GM03348 (cell line): ENCODE measurements at places on chromosomes 5 and 9.

GRCh38 chr5:39500551-39501175 is 75.9 kb upstream of the DAB2 start:
- no peak for DNase-seq

GRCh38 chr5:115016646-115017045 is 153.1 kb downstream of the TRIM36 start:
- DNase-seq: no peak

GRCh38 chr9:113501129-113501686 is 37.7 kb downstream of the RGS3 start:
- no peak for DNase-seq

- no peak for DNase-seq
These were observed 40.1 kb upstream of the TARS1 start for GRCh38 chr5:33400675-33401074.

GRCh38 chr9:36935332-36935731 is 98.7 kb downstream of the PAX5 start:
- DNase-seq: no peak

DNA sequence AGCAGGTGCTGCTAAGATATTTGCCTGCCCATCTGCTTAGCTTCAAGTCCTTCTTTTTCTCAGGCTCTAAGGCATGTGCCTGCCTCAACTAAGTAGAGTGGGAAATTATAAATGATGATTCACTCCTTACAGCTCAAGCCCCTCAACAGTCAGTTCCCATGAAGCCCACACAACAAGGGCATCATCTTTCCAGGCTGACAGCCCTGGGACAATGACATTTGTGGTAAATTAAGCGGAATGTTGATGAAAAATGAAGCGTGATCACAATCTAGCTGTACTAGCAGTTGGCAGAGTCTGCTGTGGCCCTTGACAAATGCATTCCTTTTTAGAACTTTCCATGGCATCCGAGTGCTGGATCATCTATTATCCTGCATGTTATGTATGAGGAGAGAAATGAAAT is 548.6 kb downstream of the KIF4B start:
- no peak for DNase-seq

DNA sequence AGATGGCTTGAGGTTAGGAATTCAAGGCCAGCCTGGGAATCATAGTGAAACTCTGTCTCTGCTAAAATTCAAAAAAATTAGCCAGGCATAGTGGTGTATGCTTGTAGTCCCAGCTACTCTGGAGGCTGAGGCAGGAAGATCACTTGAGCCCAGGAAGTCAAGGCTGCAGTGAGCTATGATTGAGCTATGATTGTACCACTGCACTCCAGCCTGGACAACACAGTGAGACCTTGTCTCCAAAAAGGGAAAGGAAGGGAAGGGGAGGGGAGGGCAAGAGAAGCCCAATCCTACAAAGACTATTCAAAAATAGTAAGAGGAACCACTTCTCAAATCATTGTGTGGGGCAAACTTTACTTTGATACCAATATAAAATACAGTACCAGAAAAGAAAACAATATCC is 11.2 kb downstream of the SEMA4D start:
- DNase-seq: no peak

- DNase-seq: peak; percentile 83
These were observed 821 bp downstream of the CTNNA1 start for GRCh38 chr5:138753794-138754698.

- no peak for DNase-seq
These were observed 96.9 kb upstream of the HAPLN1 start for GRCh38 chr5:83817591-83817990.

GRCh38 chr9:88065619-88066018 is 72.7 kb downstream of the SPATA31C2 start:
- DNase-seq: no peak

- DNase-seq: no peak
These were observed 2.9 kb downstream of the DENND4C start for GRCh38 chr9:19233344-19233743.
